ENCODE measurements at places on chromosomes 1 and 21.
A peak's percentile ranks its signal among the peaks of the same experiment; 100 is the strongest.

DNA sequence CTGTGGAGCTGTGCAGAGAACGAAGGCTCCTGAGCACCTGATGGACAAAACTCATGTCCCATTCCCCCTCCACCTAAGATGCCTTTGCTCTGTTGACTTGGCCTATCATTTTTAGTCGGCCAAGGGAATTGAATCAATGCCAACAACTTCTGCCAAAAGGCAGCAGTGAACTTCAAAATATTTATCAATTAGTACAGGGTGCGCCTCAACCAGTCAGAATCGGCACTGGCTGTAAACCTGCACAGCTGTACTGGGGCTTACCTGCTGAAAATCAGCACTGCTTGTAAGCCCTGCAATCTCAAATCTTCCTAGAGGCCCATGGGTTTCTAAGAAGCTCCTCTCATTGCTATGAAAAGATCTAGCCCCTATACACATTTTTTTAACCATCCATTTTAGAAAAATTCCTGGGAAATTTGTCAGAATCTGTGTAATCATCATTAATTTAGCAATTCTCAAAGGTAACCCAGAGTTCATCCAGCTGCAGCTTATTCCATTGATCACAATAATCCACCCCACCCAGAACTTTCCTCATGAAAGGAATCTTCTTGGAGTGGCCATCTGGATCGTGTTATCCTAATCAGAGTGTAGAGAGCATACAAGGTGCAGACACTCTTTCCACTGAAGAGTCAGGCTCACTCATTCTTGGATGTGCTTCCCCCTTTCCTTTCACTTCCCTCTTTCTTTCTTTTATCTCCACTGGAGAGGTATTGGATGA lies 40.2 kb downstream of the ADAMTS1 start:
- no peak for DNase-seq

- no peak for DNase-seq
Measured at GRCh38 chr1:39507230-39507928, 15.9 kb downstream of the BMP8A start.

DNA sequence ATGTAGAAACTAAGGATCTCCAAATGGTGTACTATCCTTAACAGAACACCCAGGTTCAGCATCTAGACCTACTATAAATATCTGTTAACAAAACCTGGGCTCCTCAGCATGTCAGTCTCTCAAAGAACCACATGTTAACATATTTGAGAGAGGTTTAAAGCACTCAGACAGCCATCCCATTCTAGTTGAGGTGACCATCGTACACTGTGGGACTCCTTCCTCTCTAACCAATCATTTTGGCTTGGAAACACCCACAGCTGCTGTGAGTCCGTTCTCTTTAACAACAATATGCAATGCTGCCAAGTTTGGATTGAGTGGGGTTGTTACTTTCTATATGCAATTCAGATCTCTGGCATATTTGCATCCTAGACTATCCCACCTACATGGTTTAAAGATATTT lies 105.8 kb downstream of the MRPL39 start:
- no peak for DNase-seq

DNA sequence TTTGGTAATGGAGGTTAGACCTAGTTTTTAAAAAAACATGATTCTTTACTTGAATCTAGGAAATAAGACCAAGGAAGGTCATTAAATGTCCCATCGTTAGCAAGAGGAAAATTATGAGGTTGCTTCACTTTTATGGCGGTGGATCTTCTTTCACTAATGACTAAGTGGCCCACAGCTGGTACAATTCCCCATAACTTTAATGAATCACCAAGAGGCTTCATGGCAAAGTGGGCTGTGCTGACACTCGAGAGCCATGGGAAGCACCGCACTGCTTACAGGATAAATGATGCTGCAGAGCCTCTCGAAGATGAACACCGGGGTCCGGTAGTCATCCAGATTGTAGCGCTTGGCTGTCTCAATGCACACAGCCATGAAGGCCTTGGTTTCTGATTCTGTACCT lies 108.8 kb downstream of the UBR4 start:
- DNase-seq: no peak

DNA sequence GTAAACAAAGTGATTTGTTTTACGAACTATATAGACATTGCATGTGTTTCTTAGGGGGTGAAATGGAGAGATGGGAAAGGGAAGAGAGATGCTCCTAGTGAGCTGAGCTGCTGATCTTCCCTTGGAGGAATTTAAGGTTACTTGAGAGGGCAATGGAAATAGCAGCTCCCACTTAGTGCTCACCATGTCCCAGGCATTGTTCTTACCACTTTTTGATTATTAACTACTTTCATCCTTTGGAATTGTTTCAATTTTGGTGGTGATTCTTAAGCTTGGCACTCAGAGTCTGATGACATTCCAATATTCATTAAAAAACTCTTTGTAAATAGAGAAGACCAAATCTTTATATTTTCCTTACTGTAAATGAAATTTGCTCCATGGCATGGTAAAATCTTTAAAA lies 124.9 kb downstream of the ITSN1 start:
- no peak for DNase-seq

DNA sequence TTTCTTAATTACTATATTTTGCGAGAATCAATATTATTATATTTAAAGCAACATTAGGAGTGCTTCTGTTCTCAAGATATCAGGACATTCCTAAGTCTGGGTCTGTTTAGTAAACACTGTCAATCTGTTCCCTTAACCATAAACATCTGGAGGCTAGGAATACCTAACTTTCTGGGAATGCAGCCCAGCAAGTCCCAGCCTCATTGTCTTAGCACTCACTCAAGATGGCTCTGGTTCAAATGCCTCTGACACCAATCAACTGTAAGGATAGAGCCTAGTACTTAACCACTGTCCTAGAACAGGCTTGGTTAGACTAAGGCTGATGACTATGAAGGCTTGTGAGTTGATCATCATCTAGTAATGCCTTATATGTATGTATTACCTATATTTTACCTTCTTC lies 61.5 kb downstream of the TNN start:
- DNase-seq: no peak

- no peak for DNase-seq
Measured at GRCh38 chr21:39095681-39096080, 87.6 kb downstream of the PSMG1 start.

- DNase-seq: no peak
Measured at GRCh38 chr1:5456090-5456811, 536.0 kb downstream of the NPHP4 start.

DNA sequence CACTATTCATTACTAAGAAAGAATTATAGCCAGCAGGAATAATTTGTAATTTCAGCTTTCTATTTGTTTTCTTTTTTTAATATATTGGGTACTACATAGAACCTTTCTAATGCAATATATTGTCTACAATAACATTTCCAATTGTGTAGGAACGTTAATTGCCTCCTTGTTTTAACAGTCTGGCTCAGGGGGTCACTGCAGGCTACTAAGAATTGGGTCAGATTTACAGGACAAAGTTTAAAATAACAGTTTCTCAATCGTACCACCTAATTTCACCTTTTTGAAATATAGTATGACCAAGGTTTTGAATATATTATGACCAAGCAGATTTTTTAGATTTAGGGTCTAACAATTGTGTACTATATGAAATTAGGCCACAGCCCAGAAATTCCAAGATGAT lies 2.4 kb downstream of the CFH start:
- DNase-seq: no peak

GRCh38 chr1:204909109-204909508 lies 38.4 kb downstream of the NFASC start:
- no peak for DNase-seq

- no peak for DNase-seq
Measured at GRCh38 chr1:101205457-101205856, 31.4 kb upstream of the S1PR1 start.

DNA sequence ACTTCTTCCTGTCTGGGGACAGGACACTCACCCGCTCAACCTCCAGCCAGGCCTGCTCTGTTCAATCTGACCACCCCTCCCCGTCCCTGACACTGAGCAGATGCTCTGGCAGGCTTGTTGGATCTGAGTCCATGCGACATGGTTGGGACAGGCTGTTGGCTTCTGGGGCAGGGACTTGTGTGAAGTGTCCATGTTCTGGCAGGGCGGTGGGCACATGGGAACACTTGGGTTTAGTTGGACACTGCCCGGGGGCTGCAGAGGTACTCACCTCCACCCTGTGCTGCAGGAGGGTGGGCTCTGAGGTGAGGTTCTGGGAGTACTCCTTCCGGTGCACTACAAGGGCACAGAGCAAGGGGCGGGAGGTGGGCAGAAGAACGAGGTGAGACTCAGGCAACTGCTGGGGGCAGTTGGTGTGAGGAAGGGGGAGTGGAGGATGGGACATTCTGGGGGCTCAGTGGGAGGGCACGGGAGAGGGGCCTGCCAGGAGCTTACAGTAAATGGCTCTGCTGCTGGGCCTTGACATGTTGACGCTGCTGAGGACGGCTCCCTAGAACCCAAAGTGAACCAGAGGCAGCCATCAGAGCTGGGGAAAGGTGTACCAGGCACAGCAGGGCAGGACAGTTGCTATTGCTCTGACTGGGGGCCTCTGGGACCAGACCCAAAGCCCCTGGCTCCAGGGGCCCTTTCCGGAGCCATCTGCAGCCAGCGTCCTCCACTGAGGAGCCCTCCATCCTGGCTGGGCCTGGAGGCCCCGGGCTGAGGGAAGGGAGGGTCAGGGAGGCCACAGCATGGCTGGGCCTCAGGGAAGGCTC lies 2.3 kb downstream of the EPS8L3 start:
- peak; percentile 7 for DNase-seq

DNA sequence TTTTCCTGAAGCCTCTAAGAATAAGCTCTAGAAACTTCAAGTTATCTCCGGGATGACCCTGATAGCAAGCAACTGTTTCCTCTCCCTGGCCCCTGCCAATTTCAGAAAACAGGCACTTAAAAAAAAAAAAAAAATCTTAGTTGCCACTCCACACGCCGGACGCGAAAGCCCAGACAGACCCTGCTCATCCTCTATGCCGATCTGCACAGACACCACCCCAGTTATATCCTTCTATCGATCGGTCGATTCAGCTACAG lies 1.7 kb downstream of the ANP32E start:
- no peak for DNase-seq

DNA sequence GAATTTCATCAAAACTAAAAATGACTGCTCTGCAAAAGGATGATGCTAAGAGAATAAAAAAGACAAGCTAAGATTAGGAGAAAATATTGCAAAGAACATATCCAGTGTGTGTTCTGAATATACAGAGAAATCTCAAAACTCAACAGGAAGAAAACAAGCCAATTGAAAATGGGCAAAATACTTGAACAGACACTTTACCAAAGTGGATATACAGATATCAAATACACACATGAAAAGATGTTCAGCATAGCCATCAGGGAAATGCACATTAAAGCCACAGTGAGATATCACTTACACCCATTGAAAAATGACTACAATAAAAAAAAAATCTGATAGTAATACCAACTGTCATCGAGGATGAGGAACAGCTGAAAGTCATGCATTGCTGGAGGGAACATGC lies 21.3 kb downstream of the PRMT2 start:
- no peak for DNase-seq

DNA sequence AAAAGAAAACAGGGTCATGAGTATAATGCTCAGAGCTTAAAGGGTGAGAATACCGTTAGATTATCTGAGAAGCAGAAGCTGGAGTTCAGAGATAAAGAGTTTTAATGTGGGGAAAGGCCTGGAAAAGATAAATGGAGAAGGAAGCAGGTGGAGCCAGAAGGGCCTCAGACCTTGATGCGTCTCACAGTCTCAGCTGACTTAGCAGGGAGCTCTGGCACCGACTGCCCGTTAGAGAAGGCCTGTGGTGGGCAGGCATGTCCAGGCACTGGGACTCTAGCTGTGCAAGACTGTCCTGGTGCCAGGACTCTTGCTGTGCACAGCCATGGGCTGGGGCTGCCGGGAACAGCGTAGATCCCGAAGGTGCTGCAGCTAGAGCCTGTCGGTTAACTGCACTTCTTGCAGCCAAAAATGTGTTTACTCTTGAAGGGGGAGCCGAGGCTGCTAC lies 3.8 kb upstream of the SLAMF9 start:
- DNase-seq: no peak

DNA sequence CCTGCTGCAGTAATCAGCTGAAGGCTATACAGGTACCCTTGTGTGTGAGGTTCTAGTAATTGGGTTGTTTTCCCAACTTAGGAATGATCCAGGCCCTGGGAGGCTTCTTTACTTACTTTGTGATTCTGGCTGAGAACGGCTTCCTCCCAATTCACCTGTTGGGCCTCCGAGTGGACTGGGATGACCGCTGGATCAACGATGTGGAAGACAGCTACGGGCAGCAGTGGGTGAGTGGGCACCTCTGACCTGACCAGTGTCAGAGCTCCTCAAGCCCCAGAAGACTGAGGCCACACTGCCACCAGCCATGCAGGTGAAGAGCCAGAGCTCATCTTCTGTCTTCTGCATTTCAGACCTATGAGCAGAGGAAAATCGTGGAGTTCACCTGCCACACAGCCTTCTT lies 27.7 kb downstream of the ATP1A1 start:
- no peak for DNase-seq

- DNase-seq: no peak
Measured at GRCh38 chr1:160579216-160579701, at the start of gene CD84. Gene CD84 (minus strand): TSS chr1:160579496. CDS start chr1:160579437, 59 bp downstream.

All from activated CD8-positive, alpha-beta memory T cell treated with anti-CD3 and anti-CD28 coated beads, Interleukin-2, amount 50 U/mL, for 4 hours (primary cell).